Activated T-helper 1 cell treated with anti-CD3 and anti-CD28 coated beads, Interleukin-12 subunit alpha, Interleukin-12 subunit beta, Interleukin-2, Interleukin-4 antibody, amounts not matched to agents 30 ng/mL and 10 ng/mL and 1 ng/mL, durations not matched to agents 14 hours and 24 hours and 36 hours (primary cell): ENCODE measurements at places on chromosomes 12 and 14. TPM values are rescaled to one million over a fixed set of nuclear protein-coding genes. Genes with fewer than 3 reads are reported as not detected.

ARHGEF40 gene
- total RNA-seq, result not detected in 2 replicates

ACACB gene
- total RNA-seq, result 5.0 and 6.9 TPM in 2 replicates

SRRM4 gene
- not detected in 2 replicates for total RNA-seq

GLI1 gene
- total RNA-seq, result 1.5 and 2.5 TPM in 2 replicates
